ENCODE measurements at places on chromosomes 16 and 17.

GRCh38 chr17:14297161-14297851, 3.6 kb upstream of the HS3ST3B1 start:
- no peak for DNase-seq

GRCh38 chr16:53166099-53166498, 111.3 kb downstream of the CHD9 start:
- DNase-seq = no peak

- DNase-seq = no peak
Observed at GRCh38 chr16:76318565-76318964, 41.4 kb downstream of the CNTNAP4 start.

DNA sequence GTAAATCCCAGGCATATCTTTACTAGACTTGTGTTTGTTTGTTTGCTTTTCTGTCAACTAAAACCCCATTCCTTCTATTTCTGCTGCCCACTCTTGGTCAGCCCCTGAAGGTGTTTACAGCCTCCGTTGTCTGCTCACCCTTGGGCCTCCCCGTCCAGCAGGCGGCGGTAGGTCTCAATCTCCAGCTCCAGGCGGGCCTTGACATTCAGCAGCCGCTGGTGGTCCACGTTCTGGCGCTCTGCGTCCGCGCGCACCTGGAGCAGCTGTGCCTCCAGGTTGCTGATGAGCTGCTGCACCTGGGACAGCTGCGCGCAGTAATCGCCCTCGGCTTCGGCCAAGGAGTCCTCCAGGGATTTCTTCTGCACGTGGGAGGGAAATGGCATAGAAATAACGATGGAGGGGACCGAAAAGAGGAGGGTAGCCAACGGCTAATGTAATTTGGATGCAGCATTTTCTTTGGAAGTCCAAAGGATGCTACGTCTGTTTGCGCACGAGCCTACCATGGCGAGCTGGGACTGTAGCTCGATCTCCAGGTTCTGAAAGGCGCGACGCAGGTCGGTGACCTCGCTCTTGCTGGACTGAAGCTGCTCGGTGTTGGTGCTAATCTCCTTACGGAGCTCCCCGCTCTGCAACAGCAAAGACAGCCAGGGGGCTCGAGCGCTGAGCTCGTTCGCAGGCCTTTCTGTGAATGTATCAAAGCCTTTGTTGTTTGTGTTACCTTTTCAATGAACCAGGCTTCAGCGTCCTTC, 3.9 kb downstream of the KRT12 start:
- no peak for DNase-seq

DNA sequence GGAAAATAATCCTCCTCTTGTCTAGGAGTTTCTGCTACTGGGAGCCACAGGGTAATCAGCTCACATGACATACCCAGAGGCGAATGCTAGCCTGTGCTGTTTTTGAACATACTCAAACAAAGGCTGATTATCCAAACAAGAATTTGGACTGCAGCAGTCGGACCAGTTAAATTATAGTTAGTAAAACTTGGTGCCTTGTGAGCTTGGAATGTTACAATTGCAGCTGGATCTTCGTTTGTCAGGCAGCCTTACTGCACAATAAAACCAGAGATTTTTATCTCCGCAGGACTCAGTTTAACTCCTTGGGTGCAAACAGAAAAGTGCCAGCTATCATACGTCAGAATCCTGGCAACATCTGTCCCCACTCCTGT, 163.8 kb upstream of the TBX2 start:
- DNase-seq = no peak

DNA sequence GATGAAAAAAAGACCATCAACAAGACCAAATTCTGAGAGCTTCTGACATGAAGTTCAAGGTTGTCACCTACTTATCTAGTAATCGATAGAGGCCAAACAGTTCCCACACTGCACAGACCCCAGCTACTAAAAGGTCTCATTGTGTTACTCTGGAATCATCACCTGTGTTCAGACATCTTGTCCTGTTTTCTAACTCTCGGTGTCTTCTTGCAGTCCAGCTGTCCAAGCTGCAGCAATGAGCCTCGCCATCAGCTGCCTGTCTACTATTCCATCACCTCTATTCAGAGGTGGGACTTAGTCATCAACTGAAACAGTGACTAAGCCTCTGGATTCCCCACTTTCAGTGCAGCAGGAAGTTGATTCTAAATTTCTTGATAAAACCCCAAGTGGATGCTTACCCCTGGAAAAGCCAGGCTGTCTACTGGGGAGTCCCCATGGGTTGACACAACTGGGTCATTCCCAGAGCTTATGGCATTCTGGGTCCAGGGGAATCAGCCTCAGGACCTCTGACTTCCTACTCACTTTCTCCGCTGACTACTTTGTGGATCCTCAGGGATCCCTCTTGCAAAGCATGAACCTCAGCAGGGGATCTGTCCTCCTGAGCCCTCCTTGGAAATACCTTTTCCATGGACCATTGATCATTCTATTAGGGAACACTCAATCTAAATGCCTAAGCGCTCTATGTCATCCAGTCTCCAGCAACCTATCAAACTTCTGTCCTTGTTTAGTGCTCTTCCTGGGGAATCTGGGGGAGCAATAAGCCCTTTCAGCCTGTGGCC, 46.5 kb downstream of the HNF1B start:
- DNase-seq = no peak

DNA sequence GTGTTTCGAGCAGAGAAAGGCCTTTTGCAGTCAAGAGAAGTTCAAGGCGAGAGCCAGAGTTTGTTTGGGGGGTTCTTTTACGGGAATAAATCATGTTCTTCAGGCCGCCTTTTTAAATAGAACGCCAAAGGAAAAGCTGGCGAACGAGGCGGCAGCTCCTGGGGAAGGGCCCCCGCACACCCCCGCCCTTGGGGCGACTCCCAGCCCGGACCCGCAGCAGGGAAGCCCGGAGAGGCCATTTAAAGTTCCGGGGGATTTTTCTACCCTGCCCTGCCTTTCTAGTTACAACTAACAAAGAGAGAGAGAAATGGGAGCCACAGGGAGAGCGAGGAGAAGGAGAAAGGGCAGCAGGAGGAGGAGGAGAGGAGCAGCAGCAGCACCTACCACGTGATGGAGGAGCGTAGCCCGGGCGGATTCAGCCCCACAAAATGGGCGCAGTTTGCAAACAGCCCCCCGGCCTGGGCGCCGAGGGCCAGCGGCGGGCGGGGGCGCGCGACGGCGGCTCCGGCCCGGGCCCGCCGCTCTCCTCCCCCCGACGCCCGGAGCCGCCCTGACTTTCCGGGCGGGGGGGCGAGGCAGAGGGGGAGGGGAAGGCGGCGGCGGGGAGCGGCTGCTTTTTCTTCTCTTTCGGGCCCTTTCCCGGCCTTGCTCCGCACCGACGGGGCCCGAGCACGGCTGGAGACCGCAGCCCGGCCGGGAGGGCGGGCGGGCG, 634 bp downstream of the KANSL1 start:
- DNase-seq = peak; percentile 78

DNA sequence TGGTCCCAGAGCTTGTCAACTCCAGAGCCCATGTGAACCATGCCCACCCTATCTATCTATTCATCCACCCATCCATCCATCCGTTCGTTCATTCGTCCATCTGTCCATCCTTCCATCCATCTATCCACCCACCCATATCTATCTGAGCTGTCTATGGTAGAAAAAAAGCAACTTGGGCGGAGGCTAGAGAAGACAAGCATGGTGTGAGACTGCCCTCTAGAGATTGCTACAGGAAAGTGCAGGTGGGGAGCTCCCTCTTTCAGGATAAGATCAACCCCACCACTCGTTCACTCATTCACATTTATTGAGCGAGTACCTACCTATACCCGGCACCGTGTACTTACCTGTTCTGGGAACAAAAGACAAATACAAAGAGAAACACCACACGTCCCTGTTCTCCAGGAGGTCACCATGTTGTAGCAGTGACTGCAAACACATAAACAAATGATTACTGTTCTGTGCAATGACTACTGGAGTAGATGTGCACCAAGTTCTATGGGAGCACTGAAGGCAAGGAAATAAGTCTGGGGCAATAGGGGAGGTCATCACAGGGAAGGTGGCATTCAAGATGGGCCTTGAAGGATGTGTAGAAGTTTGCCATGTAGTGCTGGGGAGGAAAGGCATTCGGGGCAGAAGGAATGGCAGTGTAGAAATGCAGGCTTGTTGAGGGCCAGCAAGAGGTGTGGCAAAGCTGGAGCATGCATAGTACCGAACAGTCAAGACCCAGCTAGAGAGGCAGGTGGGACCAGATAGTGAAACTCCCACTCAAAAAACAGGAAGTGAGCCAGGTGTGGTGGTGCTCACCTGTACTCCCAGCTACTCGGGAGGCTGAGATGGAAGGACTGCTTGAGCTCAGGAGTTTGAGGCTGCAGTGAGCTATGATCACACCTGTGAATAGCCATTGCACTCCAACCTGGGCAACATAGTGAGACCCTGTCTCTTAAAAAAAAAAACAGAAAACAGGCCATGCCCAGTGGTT, 13.4 kb upstream of the ATP5MC1 start:
- DNase-seq = peak; percentile 77

DNA sequence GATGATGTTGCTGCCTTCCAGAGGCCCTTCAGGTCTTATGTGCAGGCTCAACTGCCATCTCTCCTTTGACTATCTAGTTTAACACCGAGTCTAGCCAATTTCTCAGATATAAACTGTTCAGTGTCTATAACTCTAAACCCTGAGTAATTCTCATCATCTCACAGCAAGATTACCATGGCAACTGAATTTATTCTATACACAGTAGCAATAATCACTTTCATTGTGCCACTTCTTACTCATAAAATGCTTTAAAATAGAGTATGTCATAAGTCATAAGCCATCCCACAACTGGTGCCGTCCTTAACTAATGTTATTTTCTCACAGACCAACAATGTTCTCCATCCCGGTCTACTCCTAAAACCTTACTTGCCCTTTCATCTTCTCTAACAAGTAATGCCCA, 45.0 kb downstream of the SYNRG start:
- DNase-seq = no peak

DNA sequence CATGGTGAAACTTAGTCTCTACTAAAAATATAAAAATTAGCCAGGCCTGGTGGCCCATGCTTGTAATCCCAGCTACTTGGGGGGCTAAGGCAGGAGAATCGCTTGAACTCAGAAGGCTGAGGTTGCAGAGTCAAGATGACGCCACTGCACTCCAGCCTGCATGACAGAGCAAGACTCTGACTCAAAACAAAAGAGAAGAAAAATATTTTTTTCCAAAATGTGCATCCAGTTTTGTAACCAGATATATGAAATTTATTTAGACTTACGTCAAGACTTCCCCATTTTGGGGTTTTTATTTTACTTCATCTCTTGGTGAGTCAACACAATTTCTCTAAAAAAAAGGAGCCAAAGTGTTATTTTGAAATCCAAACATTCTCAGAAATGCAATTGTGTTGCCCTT, 5.5 kb upstream of the TM4SF5 start:
- no peak for DNase-seq

GRCh38 chr17:8472663-8473062, 37.0 kb downstream of the NDEL1 start:
- DNase-seq = no peak

- DNase-seq = no peak
Observed at GRCh38 chr16:14121142-14121541, 50.0 kb downstream of the MRTFB start.

DNA sequence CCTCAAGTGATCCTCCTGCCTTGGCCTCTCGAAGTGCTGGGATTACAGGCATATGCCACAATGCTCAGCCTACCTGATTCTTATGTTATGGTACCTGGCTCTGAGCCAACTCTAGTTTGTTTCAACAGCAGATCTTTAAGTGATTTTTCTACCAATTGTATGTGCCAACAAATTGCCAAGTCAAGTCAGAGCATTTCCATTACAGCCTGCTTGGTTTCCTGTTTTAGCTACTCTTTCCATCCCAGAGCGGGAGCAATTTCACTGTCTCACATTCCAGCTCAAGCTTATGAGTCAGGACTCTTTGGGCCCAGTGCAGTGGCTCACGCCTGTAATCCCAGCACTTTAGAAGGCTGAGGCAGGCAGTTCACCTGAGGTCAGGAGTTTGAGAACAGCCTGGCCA, 30.8 kb upstream of the RBBP6 start:
- DNase-seq = no peak

- DNase-seq = no peak
Observed at GRCh38 chr16:89633064-89633631, 19.7 kb downstream of the DPEP1 start.

GRCh38 chr17:5434984-5435383, 4.0 kb downstream of the C1QBP start:
- no peak for DNase-seq

GRCh38 chr16:65757064-65757463, 609.4 kb upstream of the CDH5 start:
- DNase-seq = no peak

GRCh38 chr16:26071101-26071866, 379.5 kb downstream of the HS3ST4 start:
- no peak for DNase-seq

GRCh38 chr16:86892509-86892908, 314.2 kb downstream of the FOXL1 start:
- no peak for DNase-seq

DNA sequence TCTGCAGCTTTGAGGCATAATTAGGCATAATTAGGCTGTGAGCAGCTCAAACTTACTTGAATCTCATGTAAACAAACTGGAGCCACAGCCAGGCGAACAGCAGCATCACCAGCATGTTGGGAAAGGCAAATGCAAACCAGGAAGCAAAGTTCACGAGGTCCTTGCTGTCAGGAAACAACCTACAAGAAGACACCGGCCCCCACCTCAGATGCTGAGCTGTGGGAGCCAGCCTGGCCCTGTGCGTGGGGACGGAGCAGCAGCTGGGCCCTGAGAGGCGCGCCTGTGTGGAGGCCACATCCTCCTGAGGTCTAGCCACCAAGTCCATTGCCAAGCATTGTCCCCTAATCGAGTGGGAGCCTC, 12.2 kb downstream of the SLC13A5 start:
- DNase-seq = no peak

GRCh38 chr16:12124742-12125141, 148.2 kb downstream of the SNX29 start:
- no peak for DNase-seq

DNA sequence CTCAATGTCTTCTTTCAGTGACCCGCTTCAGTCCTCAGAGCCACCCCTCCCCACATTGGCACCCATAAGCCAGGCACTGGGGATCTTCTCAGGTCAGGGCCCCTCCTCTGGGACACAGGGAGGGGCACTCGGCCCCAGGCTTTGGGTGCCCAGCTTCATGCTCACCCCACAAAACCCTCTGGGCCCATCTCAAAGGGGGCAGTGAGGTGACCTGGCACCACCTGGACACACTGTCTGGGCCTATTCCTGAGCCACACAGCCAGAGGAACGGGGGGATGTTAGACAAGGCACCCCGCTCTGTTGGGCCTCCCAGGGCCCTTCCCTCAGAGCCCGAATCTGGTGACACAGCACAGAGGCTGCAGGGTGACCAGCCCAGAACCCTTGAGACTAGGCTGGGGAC, 36.1 kb downstream of the TNFRSF13B start:
- no peak for DNase-seq
